Caco-2 (cell line): ENCODE measurements at places on chromosomes 7 and 10. TPM values are rescaled to one million over a fixed set of nuclear protein-coding genes. Genes with fewer than 3 reads are reported as not detected.

ITIH5 gene
- 0.18 and 0.51 TPM in 2 replicates for total RNA-seq

GRCh38 chr10:101436302-101436701 lies 82.3 kb downstream of the BTRC start:
- no peak for DNase-seq

- no peak for DNase-seq
Observed at GRCh38 chr7:99629643-99630042, 12.9 kb downstream of the ZSCAN25 start.

GRCh38 chr7:104973227-104973626 lies 40.8 kb upstream of the KMT2E start:
- DNase-seq, result no peak
